ENCODE measurements at places on chromosomes 5 and 9.

DNA sequence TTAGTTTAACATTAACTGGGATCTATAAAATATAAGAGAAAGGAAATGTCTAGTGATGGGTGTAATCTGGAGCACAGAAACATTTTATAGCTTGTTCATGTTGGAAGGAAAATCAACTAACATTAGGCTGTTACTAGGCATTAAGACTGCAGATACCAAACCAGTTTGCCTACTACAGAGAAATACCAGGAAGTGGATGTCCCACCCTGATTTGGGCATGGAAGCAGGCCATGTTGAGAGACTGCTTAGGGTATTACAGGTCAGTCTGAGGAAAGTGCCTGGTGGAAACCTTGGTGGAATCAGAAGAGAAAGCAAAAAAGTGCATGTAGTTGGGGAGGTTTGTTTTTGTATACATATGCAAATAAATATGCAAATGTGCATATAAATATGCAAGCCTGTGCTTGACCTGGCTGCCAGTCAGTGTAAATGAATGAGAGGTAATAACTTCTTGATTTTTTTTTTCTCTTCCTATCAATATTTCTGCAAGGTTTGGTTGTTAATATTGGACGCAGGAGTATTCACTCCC is 9.6 kb upstream of the CCDC112 start:
- DNase-seq: no peak

DNA sequence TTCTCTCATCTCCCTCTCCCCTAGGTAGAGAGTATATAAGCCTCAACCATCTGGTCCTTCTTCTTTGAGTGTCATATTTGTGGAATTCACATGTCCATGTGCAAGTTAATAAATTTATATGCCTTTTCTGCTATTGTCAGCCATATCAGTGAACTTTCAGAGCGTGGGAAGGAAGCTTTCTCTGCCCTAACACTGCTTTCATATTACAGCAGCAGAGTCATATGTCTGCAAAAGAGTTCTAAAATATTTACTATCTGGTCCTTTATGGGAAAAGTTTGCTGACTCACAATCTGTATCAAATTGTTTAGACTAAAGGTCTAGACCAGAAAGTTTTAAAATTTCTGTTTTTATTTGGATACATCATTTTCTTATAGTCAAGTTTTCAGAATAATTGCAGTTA is 669.0 kb downstream of the LRRC70 start:
- no peak for DNase-seq

GRCh38 chr5:51043745-51044144 is 339.5 kb upstream of the ISL1 start:
- no peak for DNase-seq

DNA sequence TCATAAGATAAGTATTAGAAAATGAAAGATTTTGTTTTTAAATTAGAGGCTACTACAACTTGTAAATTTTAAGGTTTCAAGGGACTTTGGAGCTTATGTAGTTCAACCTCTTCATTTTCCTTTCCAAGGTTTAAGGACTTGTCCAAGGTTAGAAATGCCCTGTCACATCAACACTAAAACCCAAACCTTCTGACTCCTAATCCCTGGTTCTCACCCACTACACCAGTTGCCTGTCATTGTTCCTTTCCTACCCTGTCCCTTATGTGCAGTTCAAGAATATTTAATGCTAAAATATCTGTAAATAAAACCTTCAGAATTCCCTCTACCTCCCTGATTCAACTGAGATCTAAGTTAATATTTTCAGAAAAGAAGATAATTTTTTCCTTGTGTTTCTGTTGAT is 206.4 kb downstream of the NFIB start:
- no peak for DNase-seq

GRCh38 chr9:37936376-37936775 is 32.4 kb upstream of the SLC25A51 start:
- no peak for DNase-seq

- no peak for DNase-seq
Observed at GRCh38 chr9:83423815-83424707, 114.1 kb downstream of the FRMD3 start.

DNA sequence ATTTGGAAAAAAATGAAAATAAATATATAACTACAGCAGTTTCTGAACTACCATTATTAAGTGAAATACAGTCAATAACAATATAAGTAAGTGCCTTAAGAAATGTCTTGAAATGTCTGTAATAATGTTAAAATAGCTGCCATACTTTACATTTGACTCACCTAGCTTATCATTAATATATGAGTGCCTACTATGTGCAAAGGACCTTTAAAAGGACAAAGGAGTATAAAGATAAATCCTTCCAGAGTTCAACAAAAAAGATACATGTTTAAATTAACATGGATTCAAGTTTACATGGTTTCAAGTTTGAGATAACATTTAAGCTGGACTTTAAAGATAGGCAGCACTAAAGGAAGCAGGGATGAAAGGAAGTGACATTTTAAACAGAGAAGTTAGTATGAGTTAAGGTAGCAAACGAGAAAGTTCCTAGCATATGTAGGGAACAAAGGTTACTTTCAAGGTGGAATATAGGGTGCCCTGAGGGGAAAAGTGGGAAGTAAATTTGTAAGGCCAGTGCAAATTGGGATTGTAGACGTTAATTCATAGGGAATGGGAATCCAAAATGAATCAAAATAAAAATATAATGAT is 8.9 kb downstream of the ITGA1 start:
- DNase-seq: no peak

- DNase-seq: no peak
Observed at GRCh38 chr5:6736524-6737042, 23.4 kb downstream of the TENT4A start.

- DNase-seq: no peak
Observed at GRCh38 chr9:18928711-18929110, 104.3 kb downstream of the SAXO1 start.

- DNase-seq: no peak
Observed at GRCh38 chr5:8826508-8826907, 719.4 kb downstream of the SEMA5A start.

- DNase-seq: no peak
Observed at GRCh38 chr5:181197326-181197951, 7.6 kb downstream of the TRIM7 start.

DNA sequence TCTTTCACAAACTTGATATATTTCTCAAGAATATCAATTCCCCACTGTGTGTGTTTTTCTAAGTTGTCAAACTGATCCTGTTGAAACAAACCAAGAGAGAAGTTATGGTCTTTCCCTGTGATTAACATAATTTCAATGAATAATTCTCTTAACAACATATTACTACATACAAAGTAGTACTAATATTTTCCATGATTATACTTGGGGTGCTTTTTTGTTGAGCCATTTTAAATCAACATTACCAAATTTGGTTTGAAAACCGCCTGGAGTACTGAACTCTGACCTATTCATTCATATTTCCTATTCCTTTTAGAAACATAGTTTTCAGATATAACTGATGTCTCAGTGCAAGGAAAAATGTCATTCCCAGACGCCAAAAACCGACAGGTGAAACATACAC is 48.1 kb downstream of the FNBP1 start:
- DNase-seq: no peak

DNA sequence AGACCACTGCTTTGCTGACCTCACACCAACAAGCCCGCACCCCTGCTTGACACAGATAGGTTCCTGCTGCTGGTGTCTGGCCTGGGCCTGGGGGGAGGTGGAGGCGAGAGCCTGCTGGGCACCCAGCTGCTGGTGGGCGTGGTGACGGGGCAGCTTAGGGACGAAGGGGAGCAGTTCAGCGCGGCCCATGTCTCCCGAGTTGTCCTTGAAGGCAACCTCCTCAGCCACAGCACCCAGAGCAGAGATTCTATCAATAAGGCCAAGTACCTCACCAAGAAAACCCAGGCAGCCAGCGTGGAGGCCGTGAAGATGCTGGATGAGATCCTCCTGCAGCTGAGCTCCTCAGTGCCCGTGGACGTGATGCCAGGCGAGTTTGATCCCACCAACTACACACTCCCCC is 313.3 kb downstream of the NR2F1-AS1 start:
- DNase-seq: no peak

DNA sequence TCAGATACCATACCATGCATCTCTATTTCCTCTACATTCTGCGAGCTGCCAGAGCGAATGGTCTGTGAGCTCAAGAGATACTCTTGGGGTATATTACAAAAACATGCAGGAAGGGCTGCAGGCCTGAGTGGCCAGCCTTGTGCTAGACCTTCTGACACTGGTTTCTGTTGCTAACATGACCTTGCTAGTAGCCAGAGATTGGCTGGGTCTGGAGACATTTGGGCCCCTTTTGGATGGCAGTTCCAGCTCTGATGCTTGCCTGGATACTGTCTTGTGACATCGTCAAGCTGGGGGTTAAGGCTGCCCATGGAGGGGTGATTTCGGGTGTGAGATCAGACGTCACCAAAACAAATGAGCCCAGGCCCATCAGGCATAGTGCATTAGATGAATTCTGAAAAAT is 56.1 kb upstream of the FSTL4 start:
- no peak for DNase-seq
